Effector CD4-positive, alpha-beta T cell (primary cell): ENCODE measurements at places on chromosomes 1 and 21.
A peak's percentile ranks its signal among the peaks of the same experiment; 100 is the strongest.

DNA sequence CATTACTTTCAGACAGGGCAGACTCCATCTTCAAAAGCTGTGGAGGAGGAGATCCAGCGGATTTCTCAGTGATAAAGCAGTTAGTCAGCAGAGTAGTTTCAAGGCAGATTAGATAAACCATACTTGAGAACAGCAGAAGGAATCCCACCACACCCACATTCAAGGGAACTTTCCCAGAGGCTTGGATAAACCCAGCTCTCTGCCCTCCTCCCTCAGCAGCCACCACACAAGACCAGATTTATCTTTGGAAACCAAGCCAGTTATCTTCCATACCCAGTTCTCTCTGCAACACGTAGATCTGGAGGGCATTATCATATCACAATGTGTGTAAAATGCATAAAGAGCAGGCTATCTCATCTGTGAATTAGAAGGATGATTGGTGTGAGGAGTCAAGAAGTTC is 40.2 kb downstream of the GFI1 start:
- no peak for DNase-seq

DNA sequence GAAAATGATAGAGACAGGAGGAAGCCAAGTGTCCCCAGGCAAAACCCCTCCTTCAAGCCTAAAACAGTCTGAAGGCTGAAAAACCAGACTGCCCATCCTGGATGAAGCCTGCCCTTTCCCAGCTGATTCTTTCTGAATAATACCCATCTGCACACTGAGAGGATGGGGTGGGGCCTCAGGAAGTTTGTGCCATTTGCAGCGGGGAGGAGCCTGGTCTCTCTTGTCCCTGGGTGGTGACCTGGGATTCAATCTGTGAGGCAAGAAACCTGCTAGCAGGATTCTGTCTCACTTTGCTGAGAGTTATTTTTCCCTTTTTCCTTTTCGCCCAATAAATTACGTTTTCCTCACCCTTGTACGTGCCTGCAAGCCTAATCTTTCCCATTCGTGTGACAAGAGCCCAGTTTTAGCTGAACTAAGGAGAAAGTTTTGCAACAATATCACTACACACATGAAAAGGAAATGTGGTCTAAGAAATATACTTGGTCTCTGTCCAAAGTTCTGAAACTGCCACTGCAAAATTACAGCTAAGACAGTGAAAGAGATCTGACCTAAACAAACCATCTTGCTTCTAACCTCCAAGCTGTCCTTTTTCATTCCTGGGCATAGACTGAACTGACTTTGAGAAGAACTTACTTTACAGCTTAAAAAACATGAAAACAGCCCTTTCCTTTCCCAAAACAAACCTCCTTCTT is 105.0 kb downstream of the COP1 start:
- DNase-seq, result no peak

DNA sequence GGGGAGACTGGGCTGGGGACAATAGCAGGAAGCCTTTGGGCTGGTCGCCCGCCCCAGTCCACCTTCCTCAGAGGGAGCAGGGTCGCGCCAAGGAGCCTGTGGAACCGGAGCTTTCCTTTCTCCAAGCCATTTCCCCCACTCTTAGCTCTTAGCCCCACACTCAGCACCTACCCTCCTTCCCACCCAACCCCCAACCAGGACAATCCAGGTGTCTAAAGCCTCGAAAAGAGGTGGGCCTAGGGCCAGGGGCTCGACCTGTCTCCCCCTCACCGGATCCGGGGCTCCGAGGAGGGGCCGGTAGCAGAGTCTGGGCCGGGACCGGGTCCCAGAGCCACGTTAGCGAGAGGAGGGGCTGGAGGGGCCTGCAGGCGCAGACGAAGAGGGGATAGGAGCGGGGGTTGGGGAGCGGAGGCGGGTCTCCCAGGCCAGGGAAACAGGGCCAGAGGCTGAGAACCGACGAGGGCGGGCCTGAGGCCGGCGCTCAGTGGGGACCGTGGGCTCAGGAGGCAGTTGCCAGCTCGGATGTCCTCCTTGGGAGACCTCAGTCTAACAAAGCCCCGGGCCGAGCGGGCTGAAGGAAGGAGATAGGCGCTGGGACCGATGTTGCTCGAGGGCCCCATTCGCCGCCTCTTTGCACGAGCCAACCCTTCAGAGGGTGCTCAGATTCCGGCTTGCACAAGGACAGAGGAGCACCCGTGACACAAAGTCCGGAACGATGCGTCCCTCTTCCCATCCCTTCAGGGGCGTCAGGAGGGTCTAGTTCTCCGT is 943 bp downstream of the SEMA6C start:
- no peak for DNase-seq

DNA sequence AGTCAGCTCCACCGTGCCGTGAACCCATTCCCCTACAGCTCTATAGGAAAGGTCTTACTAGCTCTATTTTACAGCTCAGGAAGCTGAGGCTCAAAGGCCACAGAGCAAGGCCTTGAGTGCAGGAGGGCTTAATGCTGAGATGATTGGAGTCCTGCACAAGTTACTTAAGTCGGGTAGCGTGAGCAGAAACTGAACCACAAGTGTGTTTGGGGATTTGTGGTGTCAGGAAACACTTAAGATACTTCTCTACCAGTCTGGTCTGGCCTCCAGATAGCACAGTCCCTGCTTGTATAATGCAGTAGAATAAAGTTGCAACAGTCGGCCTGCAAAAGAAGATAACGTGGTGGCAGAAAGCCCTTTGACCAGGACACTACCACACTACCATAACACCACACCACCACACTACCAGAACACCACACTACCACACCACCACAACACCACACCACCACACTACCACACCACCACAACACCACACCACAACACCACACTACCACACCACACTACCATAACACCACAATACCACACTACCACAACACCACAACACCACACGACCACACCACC is 118.1 kb downstream of the SPSB1 start:
- DNase-seq, result no peak

DNA sequence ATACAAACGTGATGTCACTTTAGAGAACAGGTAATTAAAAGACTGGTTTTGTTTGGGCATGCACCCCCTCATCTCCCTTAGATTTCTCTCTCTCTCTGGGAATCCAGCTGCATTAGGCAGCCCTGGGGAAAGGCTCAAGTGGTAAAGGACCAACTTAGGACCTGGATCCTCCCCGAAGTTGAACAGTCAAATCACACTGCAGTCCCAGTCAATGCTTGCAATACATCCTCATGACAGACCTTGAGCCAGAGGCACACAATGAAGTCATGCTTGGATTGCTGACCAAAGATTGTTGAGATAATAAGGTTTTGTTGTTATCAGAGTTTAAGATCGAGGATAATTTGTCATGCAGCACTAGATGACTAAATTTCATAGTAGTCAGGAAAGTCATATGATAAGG is 1285.8 kb upstream of the NCAM2 start:
- DNase-seq, result no peak

- peak; percentile 52 for DNase-seq
Observed at GRCh38 chr1:1614204-1614953, 921 bp upstream of the MIB2 start.

DNA sequence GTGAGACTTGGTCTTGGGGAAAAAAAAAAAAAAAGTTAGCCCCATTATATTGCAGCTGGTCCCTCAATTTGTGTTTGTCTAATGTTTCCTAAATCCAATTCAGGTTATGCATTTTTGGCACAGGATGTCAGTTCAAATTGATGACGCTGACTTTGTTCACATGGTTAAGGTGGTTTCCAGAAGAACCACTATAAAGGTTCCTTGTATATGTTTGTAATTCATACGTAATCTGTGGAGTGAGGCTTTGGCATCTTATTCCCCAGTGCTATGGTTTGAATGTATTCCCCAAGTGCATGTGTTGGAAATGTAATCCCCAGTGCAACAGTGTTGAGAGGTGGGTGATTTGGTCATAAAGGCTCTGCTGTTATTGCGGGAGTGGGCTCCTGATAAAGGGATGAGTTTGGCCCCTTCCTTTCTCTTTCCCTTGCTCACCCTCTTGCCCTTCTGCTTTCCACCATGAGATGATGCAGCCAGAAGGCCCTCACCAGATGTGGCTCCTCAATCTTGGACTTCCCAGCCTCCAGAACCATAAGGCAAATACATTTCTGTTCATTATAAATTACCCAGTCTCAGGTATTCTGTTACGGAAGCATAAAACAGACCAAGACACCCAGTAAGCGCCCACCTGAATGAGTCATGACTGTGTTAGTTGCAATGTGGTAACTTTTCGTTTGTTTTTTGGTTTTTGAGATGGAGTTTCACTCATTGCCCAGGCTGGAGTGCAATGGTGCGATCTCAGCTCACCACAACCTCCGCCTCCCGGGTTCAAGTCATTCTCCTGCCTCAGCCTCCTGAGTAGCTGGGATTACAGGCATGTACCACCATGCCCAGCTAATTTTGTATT is 19.5 kb upstream of the HLCS start:
- no peak for DNase-seq

DNA sequence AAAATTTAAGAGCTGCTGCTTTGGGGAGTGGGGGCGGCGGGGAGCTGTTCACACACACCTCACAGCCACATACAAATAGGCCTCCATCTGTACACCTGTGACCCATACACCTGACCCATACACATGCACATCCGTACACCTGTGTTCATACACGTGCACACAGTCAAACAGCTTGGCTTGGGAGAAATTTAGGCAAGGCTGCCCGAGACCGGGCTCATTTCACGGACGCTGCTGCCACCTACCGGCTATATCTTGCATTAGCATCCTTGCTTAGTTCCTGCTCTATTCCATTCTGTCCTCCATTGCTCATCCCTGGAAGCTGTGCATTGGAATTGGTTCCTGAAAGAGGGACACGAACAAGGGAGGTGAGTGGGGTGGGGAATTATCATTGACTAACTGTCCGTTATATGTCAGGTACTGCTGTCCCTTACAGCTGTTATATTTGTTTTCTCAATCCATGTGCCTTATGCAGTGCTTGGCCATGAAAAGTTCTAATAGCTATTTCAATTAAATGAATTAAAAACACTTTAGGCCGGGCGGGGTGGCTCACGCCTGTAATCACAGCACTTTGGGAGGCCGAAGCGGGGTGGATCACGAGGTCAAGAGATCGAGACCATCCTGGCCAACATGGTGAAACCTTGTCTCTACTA is 37.1 kb upstream of the EPB41 start:
- DNase-seq, result peak; percentile 78

DNA sequence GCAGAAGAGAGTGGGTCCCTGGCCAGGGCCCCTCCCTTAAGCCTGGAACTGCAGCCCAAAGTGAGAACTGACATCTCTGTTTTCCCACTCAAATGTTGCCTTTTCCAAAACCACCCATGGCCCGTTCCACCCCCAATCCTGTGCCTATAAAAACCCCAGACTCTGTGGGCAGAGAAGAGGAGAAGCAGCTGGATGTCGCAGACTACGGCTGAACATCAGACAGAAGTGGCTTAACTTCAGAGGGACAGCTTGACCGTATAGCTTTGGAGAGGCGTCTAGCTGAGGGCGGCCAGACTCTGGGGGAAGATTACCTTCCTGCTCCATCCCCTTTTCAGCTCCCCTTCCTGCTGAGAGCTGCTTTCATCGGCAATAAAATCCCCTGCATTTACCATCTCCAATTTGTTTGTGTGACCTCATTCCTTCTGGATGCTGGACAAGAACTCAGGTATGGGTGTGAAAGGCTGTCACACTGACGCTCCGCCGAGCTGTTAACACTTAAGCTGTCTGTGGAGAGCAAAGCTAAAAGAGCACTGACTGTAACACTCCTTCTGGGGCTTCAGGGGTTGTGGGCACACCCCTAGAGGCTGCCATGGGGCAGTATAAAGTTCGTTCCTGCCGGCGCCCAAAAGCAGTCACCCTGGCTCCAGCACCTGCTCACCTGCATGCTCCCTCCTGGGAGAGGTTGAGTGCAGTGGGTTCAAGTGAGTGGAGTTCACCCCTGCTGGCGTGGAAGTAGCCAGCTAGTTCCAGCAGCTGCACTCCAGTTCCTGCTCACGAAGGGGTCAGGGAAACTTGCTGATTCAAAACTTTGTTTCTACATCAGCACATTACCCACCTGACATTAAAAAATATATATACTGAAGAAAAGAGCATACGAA is 19.6 kb upstream of the ERO1B start:
- DNase-seq, result no peak

DNA sequence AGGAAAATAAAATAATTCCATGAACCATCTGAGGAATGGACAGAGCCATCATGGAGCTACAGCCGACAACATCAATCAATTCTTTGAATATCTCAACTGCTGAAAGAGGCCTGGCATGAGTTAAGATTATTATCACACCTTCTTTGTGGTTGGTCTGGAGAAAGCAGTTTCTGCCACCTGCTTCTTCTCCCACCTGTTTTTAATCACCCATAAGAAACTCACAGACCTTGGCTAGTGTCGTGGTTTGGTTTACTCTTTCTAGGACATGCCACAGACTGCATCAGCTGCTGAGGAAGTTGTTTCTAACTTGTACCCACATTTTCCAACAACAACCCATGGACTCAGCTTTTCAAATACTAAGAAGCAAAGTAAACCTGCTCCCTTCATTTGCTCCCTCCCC is 65.6 kb downstream of the NTPCR start:
- no peak for DNase-seq

- DNase-seq, result no peak
Observed at GRCh38 chr1:25580927-25581326, 35.7 kb upstream of the MAN1C1 start.

DNA sequence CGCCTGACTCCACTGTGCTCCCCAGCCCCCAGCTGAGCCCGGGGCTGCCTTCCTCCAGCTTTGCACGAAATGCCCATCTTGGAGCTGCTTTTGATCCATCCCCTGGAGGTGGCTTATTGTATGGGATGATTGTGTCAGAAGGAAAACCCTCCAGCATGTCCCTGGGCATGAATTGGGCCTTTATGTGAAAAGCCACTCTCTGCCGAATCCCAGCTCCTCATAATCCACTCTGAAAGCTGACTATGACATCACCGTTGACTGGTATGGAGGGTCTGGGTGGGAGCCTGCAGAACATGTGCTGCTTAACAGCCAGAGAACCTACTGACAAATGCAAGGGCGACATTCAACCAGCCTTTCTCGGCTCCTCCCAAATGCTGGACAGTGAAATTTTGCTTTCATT is 74.6 kb downstream of the NENF start:
- no peak for DNase-seq

DNA sequence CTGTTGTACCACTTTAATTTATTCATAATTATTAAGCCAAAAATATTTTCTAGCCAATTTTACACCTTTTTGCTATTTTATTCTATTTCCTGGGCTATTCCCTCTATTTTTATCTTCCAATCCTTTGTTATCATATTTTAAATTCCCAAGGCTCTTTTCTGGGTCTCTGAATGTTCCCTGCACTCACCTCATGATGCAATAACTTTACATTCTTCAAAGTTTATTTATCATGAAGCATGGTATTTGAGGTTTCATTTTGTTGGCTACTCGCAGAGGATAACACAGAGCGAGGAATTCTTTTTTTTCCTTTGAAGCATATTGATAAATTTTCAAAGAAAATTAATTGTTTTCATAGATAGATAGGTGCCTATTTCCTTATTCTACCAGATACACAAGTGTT is 489.8 kb upstream of the TMPRSS15 start:
- DNase-seq, result no peak

GRCh38 chr1:229227298-229227919 is 43.5 kb upstream of the RAB4A start:
- peak; percentile 74 for DNase-seq

- DNase-seq, result no peak
Observed at GRCh38 chr1:207020709-207021107, 11.8 kb downstream of the C1orf116 start.
